ENCODE measurements at places on chromosomes 1 and 21.
A peak's percentile ranks its signal among the peaks of the same experiment; 100 is the strongest.

GRCh38 chr1:213680677-213681325 is 307.0 kb upstream of the PROX1 start:
- DNase-seq: no peak

DNA sequence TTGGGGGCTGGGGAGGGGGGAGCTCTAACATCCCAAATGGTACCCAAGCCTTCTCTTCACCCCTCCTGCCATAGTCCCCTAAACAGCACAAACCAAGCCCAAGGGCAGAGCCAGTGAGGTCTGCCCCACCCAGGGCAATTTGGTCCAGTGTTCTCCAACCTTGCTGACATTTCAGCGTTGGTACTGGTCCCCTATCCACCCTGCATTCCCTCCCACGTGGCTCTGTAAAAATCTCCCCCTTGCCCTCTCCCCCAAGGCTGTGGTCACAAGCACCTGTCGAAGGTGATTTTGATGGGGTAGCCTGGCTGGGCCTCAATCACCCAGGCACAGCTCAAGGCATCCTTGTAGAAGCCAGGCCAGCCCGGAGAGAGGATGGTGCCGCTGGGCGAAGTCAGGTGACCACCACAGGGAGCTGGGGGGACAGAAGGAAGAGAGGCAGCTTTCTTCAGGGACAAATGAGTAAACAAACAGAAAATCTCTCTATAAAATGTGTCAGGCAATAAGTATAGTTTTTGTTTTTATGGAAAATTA is 137.5 kb upstream of the HMGB4 start:
- DNase-seq: no peak

- DNase-seq: no peak
Observed at GRCh38 chr1:118159569-118159968, 25.5 kb downstream of the SPAG17 start.

GRCh38 chr1:244647819-244648218 is 5.1 kb upstream of the DESI2 start:
- DNase-seq: no peak

DNA sequence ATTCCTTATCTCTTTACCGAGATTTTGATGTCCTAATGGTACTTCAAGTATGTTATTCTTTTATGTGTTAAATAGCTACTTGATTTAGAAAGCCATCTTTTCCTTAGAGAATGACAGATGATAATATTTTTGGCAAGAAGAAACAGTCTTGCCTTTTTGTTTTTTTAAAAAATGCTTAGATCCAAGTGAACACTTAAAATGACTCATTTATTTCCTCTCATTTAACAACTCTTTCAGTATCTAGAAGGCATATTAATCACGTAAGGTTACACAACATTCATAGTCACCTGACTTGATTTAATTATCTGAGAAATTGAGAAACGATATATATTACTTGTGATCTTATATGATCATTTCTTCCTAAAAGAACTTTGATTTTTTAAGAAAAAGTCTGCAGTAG is 52.4 kb downstream of the SUCO start:
- no peak for DNase-seq

DNA sequence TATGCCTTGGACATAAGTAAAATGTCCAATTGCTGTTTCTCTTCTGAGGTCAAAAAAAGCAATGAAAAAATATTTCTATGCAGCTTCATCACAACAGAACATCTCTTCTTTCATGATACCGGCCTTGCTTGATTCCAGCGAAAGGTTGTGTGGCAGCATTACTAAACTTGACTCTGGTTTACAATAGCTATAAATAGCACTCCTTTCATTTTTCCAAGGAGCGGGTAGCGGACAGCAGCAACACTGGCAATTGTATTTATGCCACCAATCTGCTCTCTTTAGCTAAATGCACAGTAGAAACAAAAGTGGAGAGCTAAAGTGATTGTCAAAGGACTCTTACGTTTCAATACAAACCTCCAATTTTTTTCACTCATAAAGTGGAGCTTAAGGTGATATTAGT is 7.5 kb upstream of the DAB1 start:
- no peak for DNase-seq

DNA sequence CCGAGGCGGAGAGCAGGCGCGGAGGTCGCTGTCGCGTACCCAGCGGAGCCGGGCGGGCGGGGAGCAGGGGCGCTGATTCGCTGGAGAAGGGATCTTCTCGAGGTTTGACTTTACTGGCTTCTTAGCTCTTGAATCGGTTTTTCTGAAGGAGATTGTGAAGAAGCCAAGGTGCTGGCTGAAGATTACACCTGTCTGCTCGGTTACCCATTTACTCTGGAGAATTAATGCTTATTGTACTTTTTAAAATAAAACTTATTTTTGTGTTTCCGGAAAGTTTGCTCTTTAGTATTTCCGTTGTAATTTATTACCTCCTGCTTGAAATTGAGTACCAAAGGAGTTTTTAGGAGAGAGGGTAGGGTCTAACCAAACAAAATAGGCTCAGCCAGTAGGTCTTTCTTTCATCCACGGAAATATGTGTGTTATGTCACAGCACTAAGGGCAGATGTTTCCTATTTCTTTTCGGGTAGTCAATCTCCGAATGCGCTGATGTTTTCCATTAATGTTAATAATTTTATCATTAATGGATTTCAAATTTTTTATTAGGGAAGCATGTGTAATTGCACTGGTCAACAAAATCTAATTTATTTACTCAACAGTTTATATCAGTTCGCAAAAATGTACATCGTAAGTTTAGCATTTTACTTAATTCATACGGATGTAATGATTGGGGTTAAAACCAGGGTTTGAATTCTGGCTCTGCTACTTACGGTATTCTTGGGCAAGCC is 510 bp upstream of the GNG5 start:
- no peak for DNase-seq

DNA sequence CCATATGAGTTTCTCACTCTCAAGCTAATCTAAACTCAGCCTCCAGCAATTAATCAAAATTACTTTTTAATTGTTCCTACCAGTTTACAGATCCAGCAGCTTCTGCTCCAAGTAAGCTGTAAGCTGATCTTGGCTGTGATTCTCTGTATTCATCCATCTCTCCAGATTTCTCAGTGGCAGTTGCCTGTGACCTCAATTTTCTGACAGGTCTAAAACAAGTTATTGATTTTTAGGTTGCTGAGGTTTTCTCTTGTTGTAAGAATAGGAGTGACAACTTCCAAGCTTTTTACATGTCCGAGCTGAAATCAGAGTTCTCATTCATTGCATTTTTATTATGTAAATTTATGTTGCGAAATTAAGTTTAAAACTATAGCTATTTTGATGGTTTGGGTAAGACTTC is 1044.4 kb downstream of the PLA2G4A start:
- DNase-seq: no peak

GRCh38 chr1:119286587-119287181 is 81.9 kb upstream of the HAO2 start:
- peak; percentile 8 for DNase-seq

DNA sequence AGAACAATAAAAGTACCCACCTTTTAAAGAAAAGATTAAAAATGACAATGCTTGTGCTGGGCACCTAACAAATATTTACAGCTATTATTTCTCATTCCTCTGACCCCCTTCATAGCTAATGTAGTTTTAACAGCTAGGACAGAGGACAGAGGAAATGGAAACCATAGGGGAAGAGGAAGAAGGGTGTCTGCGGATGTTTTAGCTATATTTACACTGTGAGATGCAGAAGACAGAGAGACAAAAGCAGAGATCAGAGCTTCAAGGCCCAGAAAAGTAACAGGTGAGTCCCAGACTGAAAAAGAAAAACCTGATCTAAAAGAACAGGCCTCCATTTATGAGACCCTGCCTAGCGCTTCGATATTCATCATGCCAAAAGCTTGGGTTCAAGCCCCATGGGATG is 72.0 kb downstream of the ZNF281 start:
- DNase-seq: no peak

DNA sequence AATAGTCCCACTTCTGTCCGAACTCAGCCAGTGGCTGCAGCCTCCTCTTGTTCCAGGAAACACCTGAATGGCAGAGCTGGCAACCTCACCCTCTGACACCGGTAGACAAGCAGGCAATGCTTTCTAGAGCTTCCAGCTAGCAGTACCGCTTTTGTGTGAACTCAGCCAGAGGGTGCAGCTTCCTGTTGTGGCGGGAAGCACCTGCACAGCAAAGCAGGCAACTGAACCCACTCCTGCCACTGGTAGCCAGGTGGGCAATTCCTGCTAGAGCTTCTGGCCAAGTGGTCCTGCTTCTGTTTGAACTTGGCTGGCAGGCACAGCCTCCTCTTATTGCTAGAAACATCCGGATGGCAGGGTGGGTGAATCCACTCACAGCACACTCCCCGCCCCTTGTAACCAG is 40.1 kb upstream of the TMPRSS15 start:
- no peak for DNase-seq

GRCh38 chr1:94658221-94658620 is 116.7 kb upstream of the F3 start:
- DNase-seq: no peak

- DNase-seq: no peak
Observed at GRCh38 chr1:52037402-52037814, 3.8 kb upstream of the KTI12 start.

DNA sequence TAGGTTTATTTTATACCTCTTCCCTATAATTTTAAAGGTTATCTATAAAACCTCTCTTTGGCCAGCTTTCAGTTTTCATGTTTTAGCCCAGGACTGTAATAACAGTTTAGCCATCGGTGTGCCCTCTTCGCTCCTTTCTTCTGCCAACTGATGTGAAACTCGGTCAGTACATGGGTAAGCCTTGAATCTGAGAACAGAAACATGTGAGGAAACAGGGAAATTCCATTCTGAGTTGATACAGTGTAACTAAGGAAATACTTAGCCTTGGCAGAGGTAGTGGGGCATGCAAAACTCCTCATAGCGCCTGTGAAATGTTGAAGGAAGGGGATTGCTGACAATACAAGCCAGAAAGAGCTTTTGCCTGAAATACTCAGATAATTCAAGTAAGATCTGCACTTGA is 465.2 kb downstream of the NCAM2 start:
- DNase-seq: no peak

GRCh38 chr1:52323731-52324130 is 42.3 kb downstream of the CC2D1B start:
- no peak for DNase-seq

- DNase-seq: no peak
Observed at GRCh38 chr1:6982443-6982842, 197.2 kb downstream of the CAMTA1 start.

DNA sequence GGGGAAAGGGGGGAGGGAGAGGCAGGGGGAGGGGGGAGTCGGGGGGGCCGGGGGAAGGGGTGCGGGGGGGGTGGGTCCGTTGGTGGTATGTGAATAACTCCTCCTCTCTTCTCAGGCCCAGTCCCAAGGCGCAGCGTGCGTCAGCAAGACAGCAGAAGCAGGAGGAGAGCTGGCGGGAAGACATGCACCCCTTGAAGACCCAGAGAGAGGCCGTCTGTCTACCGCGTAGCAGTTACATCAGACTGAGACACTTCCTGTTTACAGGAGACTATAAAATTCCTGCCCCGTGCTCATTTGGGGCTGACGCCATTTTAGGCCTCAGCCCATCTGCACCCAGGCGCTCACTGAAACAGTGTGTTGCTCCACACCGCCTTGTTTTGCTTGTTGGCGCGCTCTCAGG is 55.3 kb downstream of the SETD4 start:
- no peak for DNase-seq

- DNase-seq: no peak
Observed at GRCh38 chr1:159211331-159212136, 6.9 kb downstream of the ACKR1 start.

DNA sequence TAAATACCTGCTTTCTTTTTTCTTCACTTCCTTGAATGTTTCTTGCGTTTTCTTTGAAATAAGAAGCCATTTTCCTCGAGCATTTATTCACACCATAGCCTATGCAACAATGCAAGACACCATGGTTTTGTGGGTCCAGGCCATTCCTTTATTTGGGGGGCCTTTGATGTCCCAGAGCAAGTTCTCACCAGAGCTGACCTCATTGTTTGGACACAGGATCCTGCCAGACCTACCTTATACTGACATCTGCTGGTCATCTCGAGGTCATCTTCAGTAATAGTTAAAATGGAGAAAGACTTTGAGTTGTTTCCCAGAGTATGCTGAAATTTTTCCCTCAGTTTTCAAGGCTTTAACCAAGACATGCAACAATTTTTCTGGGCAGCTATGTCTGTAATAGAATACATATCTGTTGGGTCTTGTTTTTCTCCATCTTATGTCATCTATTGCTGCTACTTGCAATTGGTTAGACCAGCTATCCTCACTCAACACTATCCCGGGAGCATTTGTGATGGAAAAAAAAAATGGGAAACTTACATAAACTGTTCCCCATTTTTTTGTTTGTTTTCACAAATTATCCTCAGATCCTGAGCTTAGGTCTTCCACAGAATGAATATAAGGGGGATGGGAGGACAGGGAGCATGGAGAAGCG is 34.0 kb upstream of the BACE2 start:
- no peak for DNase-seq

GRCh38 chr1:41341772-41342562 is 19.3 kb upstream of the FOXO6 start:
- no peak for DNase-seq

GRCh38 chr1:232518349-232518748 is 111.6 kb downstream of the SIPA1L2 start:
- DNase-seq: no peak

DNA sequence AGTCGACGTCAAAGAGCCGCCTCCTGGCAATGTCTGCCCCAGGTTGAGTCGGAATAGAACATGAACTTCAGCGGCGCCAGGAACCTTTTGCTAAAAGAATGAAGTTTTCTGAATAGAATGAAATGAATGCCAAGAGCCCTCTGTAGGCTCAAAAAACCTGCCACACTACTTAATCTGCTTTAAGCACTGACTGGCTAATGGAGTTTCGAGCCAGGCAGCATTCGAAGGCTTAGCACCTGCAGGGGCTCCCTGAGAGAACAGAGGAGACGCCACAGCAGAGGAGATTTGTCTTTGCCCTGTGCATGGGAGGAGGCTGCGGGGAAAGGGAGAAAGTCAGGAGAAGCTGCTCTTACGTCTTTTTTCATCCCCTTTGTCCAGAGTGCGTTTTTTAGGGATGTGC is 641.7 kb downstream of the AJAP1 start:
- no peak for DNase-seq

- DNase-seq: no peak
Observed at GRCh38 chr21:31425138-31425537, 81.1 kb upstream of the TIAM1 start.

- DNase-seq: no peak
Observed at GRCh38 chr1:222909586-222909985, 94.7 kb downstream of the DISP1 start.

- DNase-seq: no peak
Observed at GRCh38 chr1:240652549-240652948, 40.6 kb upstream of the GREM2 start.

DNA sequence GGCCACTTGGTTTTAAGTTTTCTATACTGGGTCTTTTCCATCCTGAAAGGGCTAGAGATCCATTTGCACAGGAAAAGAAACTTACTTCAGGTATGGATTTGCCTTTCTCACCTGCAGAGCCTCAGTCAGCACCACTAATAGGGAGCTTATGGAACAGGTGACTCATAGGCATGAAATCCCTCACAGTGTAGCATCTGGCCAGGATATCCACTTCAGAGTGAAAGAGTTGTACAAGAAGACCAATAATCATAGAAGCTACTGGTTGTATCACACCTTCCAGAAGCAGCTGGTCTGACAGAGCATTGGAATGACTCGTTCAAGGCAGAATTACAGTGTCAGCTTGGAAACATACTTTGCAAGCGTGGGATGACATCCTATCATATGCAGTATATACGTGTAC is 26.3 kb upstream of the SYT14 start:
- no peak for DNase-seq
